ENCODE measurements at places on chromosomes 1 and 21. TPM values are rescaled to one million over a fixed set of nuclear protein-coding genes. Genes with fewer than 3 reads are reported as not detected.

SLFNL1 gene
- not detected for total RNA-seq

C1orf141 gene
- total RNA-seq: not detected

YY1AP1 gene
- 30.5 TPM for total RNA-seq

TMEM234 gene
- total RNA-seq: 14.4 TPM

UTS2 gene
- not detected for total RNA-seq

ITGB2 gene
- 3.0 TPM for total RNA-seq

TNFRSF9 gene
- 0.69 TPM for total RNA-seq

OR2L5 gene
- total RNA-seq: not detected

LRRN2 gene
- 5.4 TPM for total RNA-seq

RGS7 gene
- 0.06 TPM for total RNA-seq

All from epithelial cell of proximal tubule (primary cell).